Activated naive CD4-positive, alpha-beta T cell treated with anti-CD3 and anti-CD28 coated beads, Interleukin-2, amount 50 U/mL, for 72 hours (primary cell): ENCODE measurements at places on chromosomes 2 and 18.

DNA sequence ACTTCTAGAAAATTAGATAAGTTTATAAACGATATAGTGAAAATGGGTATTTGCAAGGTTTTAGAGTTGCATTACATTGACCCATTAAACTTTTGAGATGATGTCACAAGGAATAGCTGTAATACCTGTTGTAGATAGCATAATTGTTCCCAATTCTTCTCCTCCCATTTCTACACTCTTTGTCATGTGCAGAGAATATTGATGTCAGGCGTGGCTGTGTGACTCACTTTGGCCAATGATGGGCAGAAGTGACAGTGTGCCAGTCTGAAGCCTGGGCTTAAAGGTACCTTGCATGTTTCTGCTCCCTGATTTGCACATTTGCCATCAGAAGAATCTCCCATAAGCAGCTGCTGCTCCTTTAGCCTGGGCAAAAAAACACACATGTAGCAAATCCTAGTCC is 26.9 kb upstream of the CCBE1 start:
- no peak for DNase-seq

GRCh38 chr2:147214914-147215313 is 629.9 kb upstream of the ACVR2A start:
- DNase-seq, result no peak

GRCh38 chr18:76544511-76545345 is 49.7 kb upstream of the ZNF516 start:
- DNase-seq, result no peak

GRCh38 chr2:55734726-55735125 is 41.1 kb upstream of the PNPT1 start:
- DNase-seq, result no peak

GRCh38 chr2:28267282-28267681 is 125.4 kb upstream of the FOSL2 start:
- no peak for DNase-seq

DNA sequence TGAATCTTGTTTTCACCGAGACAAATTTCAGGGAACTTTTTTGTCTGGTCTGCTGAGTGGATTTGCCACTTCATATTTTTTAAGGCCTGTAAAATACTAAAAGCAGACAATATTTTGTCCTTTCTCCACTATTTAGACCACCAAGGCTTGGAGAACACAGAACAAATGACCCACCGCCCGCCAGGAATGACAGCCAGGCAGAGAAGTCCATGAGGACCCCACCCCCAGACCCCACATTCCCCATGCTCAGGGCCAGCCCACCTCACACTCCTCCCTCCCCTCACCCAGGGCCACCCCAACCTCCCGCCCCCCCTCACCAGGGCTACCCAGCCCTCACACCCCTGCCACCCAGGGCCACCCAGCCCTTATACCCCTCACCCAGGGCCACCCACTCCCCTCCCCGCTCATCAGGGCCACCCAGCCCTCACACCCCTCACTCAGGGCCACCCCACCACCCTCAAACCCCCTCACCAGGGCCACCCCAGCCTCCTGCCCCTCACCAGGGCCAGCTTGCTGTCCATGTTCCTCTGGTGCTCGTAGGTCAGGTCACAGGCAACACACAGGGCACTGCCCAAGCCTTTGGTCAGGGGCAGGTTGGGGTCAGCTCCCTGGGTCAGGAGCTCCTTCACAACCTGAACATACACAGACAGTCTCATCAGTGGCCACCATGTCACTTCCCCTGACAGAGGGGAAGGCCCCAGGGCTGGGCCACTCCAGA is 50.6 kb downstream of the ANKMY1 start:
- no peak for DNase-seq

- no peak for DNase-seq
Measured at GRCh38 chr2:174336501-174337336, 2.0 kb downstream of the SP9 start.

- DNase-seq, result no peak
Measured at GRCh38 chr2:124001696-124002430, 23.2 kb upstream of the CNTNAP5 start.

DNA sequence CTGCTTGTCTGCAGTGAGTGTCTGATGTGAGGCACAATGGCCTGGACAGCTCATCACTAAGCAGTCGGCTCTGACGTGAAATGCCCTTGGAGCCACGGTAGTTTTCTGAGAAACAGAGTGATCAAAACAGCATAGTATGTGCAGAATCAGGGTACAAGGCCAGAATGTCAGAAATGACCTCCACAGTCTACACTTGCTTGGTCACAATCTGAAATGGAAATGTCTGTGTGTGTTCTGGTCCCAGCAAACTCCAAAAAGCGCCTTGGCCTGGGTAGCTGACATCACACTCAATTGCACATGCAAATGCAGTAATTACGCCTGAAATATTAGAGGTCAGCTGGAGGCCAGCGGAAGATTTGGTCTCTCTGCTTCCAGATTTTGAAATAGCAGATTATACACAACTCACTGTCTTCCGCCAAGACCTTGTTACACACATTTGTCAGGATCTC is 95.4 kb downstream of the CTAGE1 start:
- DNase-seq, result no peak

DNA sequence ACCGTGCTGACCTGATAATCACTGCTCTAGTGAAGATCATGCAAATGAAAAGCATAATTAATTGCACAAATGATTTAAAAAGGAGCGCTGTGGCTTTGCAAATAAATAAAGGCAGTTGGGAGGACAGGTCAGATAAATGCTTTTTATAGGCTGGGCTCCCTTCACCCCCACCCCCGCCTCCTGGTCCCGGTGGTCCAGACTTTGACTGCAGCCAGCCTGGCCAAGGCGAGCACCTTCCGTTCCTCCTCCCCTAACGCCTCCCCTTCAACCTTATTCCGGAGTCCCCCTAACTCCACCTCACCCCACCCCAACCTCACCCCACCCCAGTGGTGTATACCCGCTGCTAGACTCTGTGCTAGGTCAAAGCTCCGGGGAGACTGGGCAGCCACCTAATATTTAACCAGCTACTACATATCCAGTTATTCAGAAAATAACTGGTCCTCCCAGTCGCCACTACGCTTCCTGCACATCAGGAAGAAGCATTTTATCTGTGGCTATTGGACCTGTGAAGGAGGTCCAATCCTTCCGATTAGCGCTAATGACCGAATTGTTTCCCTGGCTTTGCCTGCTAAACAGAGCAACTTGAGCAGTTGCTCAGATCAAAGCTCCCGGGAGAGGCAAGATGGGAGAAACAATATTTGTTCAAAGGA is 3.7 kb upstream of the SP9 start:
- DNase-seq, result no peak

DNA sequence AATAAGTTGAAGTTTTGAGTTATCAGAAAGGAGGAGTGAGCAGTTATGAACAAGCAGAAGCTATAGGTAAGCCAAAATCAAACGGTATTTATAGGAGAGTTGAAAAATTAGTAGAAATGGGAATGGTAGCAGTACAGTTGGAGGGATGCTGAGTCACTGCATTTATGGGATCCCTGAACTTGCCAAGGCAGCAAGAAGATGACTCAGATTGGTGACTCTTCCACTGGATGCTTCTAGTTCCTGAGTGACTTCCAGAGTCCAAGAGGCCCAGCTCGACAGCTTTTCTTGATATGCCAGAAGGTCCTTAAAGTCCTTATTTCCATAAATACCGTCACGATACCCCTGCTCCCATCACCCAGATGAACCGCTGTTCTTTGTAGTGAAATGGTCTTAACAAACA is 31.1 kb upstream of the ACTR3 start:
- no peak for DNase-seq

DNA sequence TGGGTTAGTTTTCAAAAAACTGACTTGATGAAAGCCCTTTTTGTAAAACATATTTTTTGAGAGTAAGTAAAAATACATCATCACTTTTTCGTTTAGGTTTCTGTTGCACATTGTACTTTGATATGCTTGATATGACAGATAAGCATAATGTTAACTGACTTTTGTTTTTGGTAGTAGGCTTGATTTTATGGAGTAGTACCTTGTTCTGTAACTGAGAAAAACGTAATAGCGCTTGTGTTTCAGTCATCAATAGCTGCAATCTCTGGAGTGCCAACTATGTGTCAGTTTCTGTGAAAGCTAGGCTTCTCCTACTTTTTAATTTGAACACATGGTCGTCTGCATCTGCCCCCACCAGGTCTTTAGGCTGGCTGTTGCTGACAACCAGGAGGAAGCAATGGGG is 1.3 kb downstream of the LCLAT1 start:
- DNase-seq, result no peak

- DNase-seq, result no peak
Measured at GRCh38 chr2:209389171-209389618, 34.7 kb upstream of the MAP2 start.

DNA sequence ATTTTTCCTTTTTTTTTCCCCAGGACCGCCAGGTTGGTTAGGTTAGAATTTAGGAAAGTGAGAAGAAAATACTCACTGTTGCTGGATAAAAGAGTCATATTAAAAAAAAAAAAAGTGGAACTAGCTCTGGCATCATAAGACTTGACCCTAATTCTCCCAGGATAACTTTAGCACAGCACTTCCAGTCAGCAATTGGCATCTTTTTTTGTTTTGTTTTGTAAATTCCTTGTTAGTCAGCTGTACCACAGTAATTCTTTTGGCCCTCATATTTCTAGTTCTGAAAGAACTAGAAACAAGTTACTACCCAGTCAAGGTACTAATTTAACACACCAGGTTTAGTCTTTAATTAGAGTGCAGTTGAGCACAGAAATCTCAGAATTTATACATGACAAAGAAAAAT is 873.5 kb upstream of the POU3F3 start:
- DNase-seq, result no peak

- DNase-seq, result no peak
Measured at GRCh38 chr2:98607741-98608115, 584 bp downstream of the COA5 start.

GRCh38 chr2:43537137-43537536 is 58.7 kb downstream of the THADA start:
- DNase-seq, result no peak

GRCh38 chr18:58402247-58402646 is 226.6 kb downstream of the ALPK2 start:
- DNase-seq, result no peak

- DNase-seq, result no peak
Measured at GRCh38 chr2:113203217-113203530, 29.4 kb downstream of the PSD4 start.

DNA sequence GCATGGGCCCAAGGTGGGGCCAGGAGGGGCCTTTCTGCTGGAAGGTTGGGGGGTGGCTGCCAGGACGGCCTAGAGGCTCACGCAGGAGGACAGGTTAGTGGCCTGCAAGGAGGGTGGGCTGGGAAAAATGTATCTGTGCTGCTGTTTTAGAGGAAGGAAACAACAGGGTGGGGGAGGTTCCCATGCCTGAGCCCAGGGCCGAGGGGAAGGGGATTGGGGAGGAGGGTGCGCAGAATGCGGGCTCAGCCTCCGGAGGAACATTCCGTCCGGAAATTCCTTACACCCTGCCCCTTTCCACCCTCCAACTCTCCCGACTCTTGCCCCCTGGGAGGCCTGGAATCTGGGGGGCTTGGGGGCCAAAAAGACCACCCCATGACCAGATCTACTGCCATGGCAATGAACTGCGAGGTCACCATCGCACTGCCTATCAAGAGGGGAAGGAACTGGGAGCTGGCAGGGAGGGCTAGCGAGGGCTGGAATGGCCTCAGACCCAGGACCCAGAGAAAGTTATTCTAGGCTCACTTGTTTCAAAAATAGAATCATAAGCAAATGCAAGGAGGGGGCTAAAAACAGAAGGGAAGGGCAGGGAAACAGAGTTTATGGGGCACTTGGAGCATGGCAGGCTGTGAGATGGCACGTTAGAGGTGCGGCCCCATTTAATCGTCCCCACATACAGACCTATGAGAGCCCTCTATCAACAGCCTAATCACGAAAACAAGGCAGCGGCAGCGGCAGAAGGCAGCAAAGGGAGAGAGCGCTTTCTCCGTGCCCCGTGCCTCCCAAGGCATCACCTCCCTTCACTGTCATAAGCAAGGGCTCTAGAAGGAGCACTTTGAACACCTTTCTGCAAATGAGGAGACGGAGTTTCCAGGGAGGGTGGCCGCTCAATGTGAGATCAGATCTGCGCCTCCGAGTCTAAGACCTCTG is 90.4 kb downstream of the TNS1 start:
- no peak for DNase-seq

DNA sequence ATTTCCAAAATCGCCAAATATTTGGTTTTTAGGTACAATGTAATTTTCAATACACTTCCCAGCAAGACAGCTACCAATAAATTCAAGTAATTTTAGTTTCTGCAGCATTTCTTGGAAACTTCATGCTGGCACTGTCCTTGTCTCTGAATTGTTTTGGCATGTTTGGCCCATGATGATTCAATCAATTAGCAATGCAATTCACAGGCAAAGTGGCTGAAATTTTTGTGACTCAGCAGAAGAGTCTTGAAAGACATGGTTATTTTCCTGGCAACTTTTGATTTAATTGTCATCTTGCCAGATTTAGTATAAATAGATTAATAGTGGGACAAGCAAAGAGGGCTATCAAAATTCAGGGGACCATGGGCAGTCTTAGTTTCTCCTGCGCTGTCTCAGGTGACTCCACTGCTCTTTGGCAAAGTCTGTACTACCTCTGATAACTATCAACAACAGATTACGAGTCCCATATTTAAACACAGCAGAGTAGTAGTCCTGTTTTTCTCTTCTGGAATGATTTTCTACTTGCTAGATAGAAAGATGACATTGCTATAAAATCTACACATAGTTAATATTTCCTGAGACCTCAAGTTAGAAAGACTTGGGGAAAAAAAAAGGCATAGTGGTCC is 88.9 kb upstream of the CYP26B1 start:
- no peak for DNase-seq

DNA sequence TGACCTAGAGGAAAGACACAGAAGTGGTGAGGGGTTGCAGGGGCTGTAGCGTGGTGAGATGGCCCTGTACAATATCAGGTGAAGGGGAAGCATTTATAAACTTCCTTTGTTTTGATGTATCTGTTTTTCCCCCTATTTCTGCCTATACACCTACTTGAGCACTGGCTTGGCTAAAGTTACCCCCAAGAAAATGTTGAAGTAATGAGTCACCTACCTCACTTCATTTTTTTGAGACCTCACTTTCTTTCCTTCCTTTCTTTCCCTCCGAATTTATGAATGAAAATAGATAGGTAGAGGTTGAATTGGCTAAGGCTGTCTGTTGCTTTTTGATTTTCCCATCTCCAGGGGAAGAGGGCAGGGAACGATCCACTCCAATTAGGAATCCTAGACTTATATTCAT is 231.1 kb upstream of the EPAS1 start:
- DNase-seq, result no peak

DNA sequence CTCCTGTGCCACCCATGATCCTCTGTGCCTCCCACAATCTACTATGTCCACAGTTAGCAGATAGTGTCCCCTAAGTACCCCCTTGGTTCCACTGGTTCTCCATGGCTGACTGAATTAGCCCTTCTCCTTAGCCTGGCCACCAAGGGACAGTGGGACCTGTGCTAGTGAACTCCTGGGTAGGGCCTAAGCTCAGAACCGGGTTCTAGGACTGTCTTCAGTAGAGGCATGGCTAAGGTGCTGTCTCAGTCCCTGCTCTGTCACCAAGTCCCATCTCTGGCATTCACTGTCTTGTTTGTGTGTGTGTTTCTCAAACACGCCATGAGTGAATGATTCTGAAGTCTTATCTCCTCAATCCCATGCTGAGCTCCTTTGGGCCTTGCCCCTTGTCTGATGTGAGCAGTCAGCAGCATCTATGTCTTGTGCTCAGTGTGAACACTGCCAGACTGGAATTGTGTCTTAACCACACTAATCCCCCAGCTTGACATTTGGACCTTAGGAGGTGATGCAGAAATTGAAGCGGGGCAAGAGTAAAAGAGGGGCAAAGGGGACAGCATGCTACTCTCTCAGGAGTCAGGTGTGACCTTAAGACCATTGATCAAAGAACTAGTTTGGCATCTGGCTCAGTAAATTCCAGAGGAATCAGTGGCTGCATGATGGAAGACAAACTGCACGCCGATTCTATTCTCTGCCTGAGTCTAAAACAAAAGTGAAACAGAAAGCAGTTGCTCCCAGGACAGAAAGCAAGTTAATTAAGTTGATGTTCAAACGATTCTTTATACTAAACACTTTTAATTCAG is 190.5 kb downstream of the ALPK2 start:
- no peak for DNase-seq
